Stimulated activated CD4-positive, alpha-beta T cell treated with anti-CD3 and anti-CD28 coated beads, Interleukin-4, amount 100 ng/mL, for 48 hours (primary cell): ENCODE measurements at places on chromosomes 16 and 17.

DNA sequence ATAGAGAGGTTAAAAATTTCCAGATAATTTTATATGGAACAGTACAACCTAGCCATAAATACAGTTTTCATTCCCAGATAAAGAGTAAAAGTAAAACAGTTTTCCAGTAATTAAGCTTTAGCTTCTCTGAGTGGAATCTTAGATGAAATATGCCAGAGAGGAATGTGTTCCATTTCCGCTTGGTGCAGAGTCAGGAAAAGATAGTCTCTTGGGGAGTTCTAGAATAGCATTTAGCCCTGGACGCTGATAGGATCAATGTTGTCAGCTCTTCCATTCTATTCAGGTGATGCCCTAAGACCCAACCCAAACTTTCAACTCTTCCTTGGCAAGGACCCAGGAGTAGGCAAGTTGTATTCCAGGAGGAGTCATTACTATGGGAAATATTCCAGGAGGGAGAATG is 30.9 kb upstream of the ABCA3 start:
- DNase-seq: no peak

DNA sequence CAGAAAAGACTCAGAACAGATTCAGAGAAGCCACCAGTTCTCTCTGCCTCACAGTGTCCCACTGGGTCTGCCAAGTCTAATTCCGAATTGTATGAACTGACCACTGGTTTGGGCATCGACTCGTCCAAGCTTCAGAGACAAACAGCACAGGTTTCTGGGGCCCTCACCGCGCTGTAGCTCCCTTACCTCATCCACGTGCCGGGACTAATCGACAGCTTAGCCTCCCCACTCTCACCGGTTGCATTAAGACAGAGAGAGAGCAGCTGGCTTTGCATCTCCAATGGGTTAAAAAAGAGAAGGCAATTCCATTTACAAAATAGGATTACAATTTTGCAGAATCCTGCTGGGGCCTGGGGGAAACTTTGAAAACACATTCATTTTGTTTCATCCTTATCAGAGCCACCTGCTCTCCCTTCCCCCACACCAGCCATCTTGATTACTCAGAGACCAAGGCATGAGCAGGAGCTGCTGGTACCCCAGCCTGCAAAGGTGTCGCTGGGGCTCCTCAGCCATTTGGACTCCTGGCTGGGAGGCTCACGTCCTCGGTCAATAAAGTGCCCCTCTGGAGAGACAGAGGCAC is 95.3 kb upstream of the RPL38 start:
- DNase-seq: no peak

DNA sequence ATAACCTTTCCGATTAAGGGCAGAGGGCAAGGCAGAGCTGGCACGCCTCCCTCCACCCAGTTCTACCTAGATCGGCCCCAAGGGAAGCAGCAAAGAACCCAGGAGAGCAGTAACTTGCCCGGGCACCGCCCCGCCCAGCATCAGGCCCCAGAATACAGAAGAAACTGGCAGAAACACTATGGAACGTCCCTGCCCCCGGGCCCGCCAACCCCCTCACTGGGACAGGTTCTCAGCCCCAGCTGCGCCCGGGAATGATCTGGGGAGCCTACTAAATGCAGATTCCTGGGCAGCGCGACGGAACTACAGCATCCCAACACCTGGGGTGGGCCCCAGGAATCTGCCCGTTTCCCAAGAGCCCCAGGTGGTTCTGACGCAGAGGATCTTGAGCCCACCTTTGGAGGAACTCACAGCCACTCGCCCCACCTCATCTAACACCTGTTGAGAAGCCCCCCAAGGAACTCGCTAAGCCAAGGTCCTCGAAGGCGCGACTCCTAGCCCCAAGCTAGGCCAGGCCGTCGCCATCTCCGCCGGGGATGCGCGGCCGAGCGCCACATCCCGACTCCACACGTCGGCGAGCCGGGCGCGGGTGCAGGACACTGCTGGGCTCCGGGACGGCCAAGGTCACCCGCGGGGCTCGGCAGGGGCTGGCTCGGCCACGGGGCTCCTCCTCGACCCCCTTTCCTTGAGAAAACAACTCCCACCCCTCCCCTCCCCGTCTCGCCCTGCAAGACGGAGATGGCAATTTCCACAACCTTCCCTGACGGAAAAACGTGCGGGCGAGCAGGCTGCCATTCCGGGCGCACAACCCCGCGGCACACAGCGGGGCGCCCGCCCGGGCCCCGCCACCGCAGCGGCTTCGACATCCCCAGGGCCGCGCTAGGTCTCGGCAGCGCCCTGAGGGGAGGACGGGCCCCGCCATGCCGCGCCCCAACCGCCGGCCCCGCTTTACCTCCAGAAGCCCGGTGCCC is 913 bp downstream of the CDIP1 start:
- no peak for DNase-seq

- no peak for DNase-seq
These were observed at the start of gene ZACN for GRCh38 chr17:76078860-76079534. Gene ZACN, plus strand, starts transcription at chr17:76079182. Its CDS starts 83 bp downstream, at chr17:76079265.

- no peak for DNase-seq
These were observed 6.4 kb upstream of the ARL2BP start for GRCh38 chr16:57238682-57239081.

GRCh38 chr16:62549875-62550274 is 513.6 kb upstream of the CDH8 start:
- DNase-seq: no peak

GRCh38 chr17:16415031-16415924 is at the start of gene TRPV2:
Gene TRPV2, plus strand, starts transcription at chr17:16415571. Its CDS starts 2,098 bp downstream, at chr17:16417669.
- no peak for DNase-seq

- no peak for DNase-seq
These were observed 12.1 kb upstream of the ACE start for GRCh38 chr17:63464691-63465236.

GRCh38 chr16:50279504-50279865 is 13.1 kb downstream of the ADCY7 start:
- no peak for DNase-seq

GRCh38 chr17:62781356-62781755 is 26.8 kb downstream of the MARCHF10 start:
- DNase-seq: no peak

- no peak for DNase-seq
These were observed 530 bp downstream of the PCGF2 start for GRCh38 chr17:38747463-38748148.
